ENCODE measurements at places on chromosomes 11 and 22. TPM values are rescaled to one million over a fixed set of nuclear protein-coding genes. Genes with fewer than 3 reads are reported as not detected.
A peak's percentile ranks its signal among the peaks of the same experiment; 100 is the strongest.

- DNase-seq = no peak
Observed at GRCh38 chr11:24246715-24247114, 250.1 kb upstream of the LUZP2 start.

- DNase-seq = no peak
Observed at GRCh38 chr11:129226207-129226798, 34.2 kb upstream of the ARHGAP32 start.

DNA sequence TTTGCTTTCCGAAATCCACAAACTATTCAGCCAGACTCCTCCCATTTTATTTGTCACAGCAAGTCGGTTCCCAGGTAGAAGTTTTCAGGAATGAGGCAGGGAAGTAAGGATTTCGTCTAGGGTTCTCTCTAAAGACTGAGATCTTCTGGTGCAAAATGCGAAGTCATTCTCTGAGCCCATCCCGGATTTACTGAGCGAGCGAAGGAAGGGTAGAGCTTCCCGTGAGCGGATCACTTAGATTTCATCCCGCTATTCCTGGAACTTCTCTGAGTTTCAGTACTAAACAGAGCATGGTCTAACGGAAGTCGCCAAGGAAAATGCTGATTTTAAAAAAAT, 3.1 kb upstream of the CALCA start:
- no peak for DNase-seq

GRCh38 chr11:96390488-96390792, 627 bp downstream of the JRKL start:
- DNase-seq = no peak

- no peak for DNase-seq
Observed at GRCh38 chr22:48044487-48045060, 1282.1 kb downstream of the TBC1D22A start.

DNA sequence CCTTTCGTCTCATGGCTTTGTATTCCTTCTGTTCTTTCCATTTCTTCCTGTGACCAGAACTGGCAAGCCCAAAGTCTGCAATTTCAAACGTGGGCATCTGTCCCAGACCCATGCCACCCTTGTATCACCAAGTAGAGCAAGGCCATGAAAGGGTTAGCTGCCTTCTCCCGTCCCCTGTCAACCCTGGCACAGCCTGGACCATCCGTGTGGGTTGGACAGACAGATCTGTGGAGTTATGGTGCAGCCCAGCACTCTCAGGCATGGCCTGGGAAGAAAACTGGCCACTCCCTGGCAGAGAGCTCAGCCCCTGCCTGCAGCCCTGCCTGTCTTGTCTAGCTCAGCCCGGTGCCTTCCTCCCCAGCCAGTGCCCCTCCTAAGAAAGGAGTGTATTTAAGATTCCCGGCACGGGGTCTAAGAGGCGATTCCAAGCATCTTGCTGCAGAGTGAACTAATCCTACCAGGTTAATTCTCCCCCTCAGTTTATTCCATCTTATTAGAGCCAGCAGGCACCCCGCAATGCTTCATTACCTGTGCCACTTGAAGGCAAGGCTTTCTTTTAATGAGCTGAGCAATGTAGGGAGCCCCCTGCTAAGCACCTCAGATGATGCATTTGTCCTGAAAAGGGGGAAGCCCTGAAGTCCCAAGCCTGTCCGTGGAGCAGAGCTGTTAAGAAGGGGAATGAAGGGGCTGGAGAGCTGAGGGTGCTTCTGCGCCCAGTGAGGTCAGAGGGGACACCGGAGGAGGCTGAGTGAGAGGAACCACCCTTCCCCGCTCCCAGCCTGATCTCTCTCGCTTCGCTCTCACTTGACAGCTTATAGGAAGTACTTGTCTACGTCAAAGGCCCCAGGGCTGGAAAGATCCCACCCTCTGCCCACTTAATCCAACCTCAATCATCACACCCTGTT, 130.6 kb downstream of the SPATA19 start:
- no peak for DNase-seq

DNA sequence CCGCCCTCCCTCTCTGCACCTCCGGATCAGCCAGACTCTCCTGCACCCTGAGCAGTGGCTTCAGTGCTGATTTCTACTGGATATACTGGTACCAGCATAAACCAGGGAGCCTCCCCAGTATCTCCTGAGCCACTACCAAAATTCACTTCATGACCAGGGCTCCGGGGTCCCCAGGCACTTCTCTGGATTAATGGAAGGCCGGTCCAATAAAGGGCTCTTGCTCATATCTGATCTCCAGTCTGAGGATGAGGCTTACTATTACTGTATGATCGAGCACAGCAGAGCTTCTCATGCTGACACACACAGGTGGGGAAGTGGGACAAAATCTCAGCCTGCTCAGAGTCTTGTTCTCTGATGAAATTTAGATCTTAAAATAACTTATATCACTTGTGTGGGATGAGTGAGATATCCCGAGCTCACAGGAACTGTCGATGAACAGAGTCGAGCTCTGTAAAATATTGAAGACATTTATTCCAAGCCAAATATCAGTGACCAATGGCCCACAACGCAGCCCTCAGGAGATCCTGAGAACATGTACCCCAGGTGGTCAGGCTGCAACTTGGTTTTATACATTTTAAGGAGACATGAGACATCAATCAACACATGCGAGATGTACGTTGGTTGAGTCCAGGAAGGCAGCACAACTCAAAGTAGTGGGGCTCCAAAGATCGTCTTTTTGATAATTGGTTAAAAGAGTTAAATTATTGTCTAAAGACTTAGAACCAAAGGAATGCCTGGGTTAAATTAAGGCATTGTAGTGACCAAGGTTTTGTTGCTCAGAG, 93.0 kb upstream of the TOP3B start:
- no peak for DNase-seq

DNA sequence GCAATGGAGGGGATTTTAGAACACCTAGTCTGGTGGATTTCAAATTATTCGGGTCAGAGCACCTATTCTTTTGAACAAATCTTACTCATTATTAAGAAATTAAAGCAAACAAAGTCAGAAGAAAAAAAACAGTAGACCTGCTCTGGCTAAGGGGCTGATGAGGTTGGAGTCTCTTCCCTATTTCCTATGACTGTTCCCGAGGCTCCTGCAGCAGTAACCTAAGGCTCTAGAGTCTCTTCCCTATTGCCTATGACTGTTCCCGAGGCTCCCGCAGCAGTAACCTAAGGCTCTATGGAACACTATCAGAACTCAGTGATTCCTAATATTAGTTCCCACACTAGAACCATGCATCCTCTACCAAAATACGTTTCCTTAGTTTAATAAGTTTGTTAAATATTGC, 607.9 kb downstream of the NTM start:
- peak; percentile 17 for DNase-seq

- DNase-seq = no peak
Observed at GRCh38 chr11:13029872-13030271, 20.8 kb downstream of the RASSF10 start.

GRCh38 chr11:120137187-120137610, 714 bp downstream of the TRIM29 start:
- DNase-seq = no peak

GRCh38 chr11:70137383-70137782, 59.3 kb downstream of the ANO1 start:
- DNase-seq = no peak

- no peak for DNase-seq
Observed at GRCh38 chr11:6650980-6651379, 4.6 kb downstream of the DCHS1 start.

DNA sequence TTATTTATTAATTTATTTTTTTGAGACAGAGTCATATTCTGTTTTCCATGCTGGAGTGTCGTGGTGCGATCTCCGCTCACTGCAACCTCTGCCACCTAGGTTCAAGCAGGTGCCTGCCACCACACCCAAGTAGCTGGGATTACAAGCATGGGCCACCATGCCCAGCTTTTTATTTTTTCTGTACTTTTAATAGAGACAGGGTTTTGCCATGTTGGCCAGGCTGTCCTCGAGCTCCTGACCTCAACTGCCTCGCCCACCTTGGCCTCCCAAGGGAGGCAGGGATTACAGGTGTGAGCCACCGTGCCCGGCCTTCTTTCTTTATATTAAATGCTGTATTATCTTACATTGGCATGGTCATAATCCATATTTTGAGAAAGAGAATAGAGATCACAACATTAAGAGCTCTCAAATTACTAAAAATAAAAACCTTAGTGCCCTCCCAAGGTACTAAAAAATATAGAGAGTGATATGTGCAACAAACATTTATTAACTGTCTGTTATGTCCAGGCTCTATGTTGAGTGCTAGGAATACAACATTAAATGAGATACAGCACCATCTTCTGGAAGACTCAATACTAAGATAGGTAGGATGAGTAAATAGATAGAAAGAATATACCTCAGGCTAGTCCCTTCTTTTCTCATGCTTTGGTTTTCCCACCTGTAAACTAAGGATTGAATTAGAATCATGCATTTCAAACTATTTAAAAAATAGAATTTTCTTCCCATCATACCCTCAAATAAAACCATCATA, 84.1 kb downstream of the BBOX1 start:
- DNase-seq = no peak

DNA sequence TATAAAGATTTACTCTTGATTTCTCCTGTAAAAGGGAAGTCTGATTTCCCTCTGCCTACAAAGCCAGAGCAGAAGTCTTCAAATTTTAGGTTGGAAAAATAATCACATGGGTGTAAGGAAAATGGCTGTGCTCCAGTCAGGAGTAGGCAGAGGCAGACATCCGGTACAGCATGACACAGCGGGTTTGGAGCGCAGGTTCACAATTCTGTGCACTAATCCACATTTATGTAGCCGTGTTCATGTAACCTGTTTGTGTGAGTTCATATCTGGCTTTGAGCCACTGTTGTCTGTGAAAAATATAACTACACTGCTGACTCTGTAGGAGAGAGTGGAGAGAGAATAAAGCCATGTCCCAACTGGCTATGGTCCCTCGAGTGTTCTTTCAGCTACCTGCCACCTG, 248.0 kb downstream of the CASP12 start:
- no peak for DNase-seq

- peak; percentile 94 for DNase-seq
Observed at GRCh38 chr11:61297746-61298145, 2.6 kb upstream of the VWCE start.

- DNase-seq = no peak
Observed at GRCh38 chr11:121131656-121132055, 30.6 kb downstream of the TECTA start.

GRCh38 chr11:70944636-70945035, 307.7 kb downstream of the SHANK2 start:
- DNase-seq = no peak

DNA sequence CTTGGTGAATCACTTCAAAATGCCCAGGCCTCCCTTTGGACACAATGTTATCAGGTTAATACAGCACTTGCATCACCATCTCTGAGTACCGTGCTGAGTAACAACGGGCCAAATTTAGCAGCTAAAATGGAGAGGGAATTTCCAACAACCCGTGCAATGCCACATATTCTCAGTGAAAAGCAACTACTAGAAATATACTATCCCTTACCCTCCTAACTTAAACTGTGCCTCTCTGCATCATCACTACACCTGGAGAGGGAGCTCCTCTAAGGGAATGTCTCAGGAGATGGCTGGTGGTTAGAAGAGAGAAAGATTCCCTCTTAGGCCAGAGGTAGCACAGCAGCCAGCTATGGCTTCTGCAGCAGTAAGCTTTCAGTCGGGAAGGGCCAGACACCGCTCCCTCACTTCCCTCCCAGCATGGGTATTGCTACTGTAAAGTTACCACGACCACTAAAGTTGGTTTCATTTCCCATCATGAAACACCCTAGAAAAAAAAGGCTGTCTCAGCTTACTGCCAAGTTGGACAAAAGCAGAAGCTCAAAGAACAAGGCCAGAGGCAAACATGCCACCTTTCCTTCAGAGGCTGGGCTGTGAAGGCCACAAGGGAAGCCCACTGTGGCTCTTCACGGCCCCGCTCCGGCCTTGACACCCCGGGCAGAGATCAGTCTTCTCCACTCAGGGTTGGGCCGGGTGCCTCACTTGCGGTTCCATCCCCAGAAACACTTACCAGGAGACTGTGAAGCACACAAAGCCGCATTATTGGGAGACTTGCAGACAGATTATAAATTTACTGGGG, 3.9 kb downstream of the MAML2 start:
- peak; percentile 58 for DNase-seq

- no peak for DNase-seq
Observed at GRCh38 chr22:40694411-40694810, 15.1 kb downstream of the MCHR1 start.

DNA sequence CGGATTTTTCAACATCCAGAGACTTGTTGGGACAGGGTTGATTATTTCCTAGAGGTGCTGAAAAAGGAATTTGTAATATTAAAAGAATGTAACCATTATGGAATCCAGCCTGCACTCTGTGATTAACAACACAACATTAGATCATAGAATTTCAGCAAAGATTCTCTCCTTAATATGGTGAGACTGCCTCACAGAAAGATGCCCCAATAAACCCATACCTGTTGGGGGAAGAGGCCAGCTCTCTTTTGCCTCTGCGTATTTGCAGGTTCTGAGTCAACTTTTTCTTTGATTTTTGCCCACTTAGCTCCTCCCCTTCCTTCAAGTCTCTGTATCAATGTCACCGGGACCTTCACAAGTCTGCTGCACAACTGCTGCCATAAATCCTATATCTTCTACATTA, 12.4 kb upstream of the MTMR3 start:
- DNase-seq = peak; percentile 84

DNA sequence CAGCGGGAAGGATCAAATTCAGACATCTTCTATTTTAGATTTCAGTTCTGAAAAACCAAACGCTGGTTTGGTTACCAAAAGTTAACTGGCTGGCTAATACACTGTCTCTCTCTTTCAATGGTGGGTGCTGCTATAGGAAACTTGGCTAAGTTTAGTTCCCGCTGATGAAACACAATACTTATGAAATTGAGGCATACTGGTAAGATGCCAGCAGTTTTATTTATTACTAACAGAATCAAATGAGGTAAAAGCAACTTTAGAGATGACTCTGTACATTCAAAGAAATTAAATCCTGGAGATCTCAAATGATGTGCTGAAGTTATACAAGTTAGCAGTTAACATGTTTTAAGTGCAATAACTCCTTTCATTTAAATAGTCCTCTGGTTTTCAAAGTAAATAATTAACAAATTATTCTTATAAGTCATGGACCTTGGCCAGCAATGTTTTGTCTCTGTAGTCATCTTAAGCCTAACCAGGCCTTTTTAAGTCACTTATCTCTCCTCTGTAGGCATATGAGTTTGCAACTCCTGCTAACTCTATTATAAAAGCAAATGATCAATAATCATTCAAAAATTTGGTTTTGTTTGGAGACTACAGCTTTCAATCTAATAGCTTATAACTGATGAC, 54.8 kb downstream of the PAK1 start:
- DNase-seq = no peak

- no peak for DNase-seq
Observed at GRCh38 chr11:104799251-104799650, 99.0 kb downstream of the CASP12 start.

- no peak for DNase-seq
Observed at GRCh38 chr11:102144357-102145355, 34.4 kb downstream of the YAP1 start.

- DNase-seq = peak; percentile 99
Observed at GRCh38 chr11:102317099-102317767, at the start of gene BIRC3. Gene BIRC3 (plus strand): TSS chr11:102317484. CDS start chr11:102324510, 7,026 bp downstream.

ST14 gene
- 76.9 TPM for polyA plus RNA-seq

APOL5 gene
- polyA plus RNA-seq = not detected

CACNA1I gene
- not detected for polyA plus RNA-seq

KCNQ1OT1 gene
- under 0.01 TPM for polyA plus RNA-seq

PDGFB gene
- polyA plus RNA-seq = 9.8 TPM

CENATAC gene
- polyA plus RNA-seq = 14.3 TPM

MRGPRE gene
- not detected for polyA plus RNA-seq

PGA5 gene
- not detected for polyA plus RNA-seq

NRGN gene
- 11.1 TPM for polyA plus RNA-seq

OR51B5 gene
- polyA plus RNA-seq = not detected

GSTT2B gene
- 11.3 TPM for polyA plus RNA-seq

GPR83 gene
- not detected for polyA plus RNA-seq

APOL3 gene
- polyA plus RNA-seq = 0.25 TPM

CHRM1 gene
- polyA plus RNA-seq = not detected

CHADL gene
- polyA plus RNA-seq = 0.96 TPM

FIBP gene
- polyA plus RNA-seq = 120 TPM

Measured in foreskin keratinocyte (primary cell).